ENCODE measurements at places on chromosomes 12 and 14.
A peak's percentile ranks its signal among the peaks of the same experiment; 100 is the strongest.

DNA sequence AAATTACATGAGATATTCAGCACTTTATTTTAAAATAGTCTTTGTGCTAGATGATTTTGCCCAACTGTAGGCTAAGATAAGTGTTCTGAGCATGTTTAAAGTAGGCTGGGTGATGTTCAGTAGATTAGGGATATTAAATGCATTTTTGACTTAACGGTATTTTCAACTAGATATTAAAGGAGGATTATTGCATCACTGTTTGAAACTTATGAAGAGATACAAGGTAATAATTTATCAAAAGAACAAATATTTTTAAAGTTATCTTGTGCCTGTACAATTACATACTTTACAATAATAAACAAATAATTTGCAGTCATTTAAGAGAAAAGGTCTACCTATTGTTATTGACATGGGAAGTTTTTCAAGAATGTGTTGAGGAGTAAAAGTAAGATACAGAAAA is 368.6 kb upstream of the DCN start:
- no peak for DNase-seq

DNA sequence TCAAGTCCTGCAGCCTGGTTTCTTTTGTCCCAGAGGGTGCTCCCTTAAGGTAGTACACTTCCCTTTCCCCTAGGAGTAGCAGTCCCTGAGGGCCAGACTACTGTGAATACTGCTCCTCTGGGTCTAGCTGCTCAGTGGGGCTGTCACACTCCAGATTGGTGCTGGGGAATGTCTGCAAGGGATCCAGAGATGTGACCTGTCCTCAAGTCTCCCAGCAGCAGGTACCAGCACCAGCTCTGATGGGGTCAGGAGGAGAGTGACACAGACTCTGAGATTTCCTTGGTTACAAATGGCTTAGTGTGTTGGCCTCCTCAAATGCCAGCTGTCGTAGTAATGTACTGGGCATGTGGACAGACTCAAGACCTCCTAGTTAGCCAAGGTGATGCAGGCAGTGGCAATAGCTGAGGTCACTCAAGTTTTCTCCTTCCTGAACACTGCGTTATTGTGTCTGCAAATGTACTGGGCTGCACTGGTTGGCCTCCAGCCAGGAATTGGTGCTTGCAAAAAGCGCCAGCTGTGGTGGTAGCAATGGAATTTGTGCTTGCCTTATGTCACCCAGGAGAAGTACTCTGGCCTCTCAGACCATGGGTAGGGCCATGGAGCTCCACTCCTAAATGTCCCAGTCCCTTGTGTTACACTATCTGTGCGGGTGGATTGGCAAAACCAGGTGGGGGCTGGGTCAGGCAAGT is 36.4 kb upstream of the AEBP2 start:
- DNase-seq = peak; percentile 85

GRCh38 chr14:49057838-49058510 is 528.2 kb downstream of the RPS29 start:
- DNase-seq = no peak

DNA sequence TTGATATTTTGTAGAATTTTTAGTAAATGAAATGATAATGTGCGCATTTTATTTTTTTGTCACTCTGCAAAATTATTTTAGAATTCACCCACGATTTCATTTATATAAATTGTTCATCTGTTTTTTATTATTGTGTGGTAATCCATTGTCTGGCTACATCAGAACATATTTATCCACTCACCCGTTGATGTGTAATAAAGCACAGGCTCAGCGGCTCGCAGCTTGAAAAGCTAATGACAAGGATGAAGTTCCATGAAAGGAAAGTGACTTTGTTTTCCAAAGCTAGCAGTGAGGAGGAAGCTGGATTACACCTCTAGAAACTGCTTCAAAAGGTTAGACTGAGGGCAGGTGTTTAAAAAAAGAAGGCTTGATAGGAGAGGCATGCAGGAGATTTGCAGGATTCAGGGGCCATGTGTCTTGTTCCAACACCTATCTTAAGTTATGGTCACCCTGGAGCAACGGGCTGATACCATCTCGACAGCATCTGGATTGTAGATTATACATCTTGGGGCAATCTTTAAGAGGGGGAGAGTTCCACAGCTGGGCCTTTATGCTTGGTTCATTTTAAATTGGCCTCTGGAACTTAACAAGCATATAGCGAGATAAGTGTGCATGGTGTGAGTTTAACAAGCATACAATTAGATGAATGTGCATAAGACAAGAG is 194.1 kb downstream of the TMTC3 start:
- no peak for DNase-seq

GRCh38 chr14:105015242-105015641 is 5.6 kb downstream of the CDCA4 start:
- DNase-seq = no peak

- DNase-seq = no peak
These were observed 139.2 kb downstream of the C12orf75 start for GRCh38 chr12:105469701-105470100.

- no peak for DNase-seq
These were observed 28.3 kb downstream of the DUSP16 start for GRCh38 chr12:12534166-12534866.

- DNase-seq = no peak
These were observed 100.6 kb downstream of the ANO4 start for GRCh38 chr12:100895192-100895591.

GRCh38 chr14:55800156-55800785 is 220.3 kb downstream of the KTN1 start:
- DNase-seq = no peak

DNA sequence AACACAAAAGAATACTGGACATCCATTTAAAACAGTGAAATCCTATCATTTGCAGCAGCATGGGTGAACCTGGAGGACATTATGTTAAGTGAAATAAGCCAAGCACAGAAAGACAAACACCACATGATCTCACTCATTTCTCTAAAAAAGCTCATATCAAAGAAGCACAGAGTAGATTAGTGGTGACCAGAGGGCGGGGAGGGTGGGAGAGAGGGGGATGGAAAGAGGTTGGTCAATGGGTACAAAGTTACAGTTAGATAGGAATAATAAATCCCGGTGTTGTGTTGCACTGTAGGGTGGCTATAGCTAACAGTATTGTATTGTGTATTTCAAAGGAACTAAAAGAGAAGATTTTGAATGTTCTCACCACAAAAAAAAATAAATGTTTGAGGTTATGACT is 52.4 kb downstream of the DUSP6 start:
- DNase-seq = no peak

GRCh38 chr14:95072310-95072905 is 84.9 kb downstream of the DICER1 start:
- DNase-seq = no peak

- no peak for DNase-seq
These were observed 11.3 kb upstream of the SLC41A2 start for GRCh38 chr12:104969343-104969742.

GRCh38 chr14:69036757-69037506 is 57.8 kb upstream of the ACTN1 start:
- no peak for DNase-seq

- DNase-seq = no peak
These were observed 282.9 kb upstream of the ATXN7L3B start for GRCh38 chr12:74254784-74255183.

DNA sequence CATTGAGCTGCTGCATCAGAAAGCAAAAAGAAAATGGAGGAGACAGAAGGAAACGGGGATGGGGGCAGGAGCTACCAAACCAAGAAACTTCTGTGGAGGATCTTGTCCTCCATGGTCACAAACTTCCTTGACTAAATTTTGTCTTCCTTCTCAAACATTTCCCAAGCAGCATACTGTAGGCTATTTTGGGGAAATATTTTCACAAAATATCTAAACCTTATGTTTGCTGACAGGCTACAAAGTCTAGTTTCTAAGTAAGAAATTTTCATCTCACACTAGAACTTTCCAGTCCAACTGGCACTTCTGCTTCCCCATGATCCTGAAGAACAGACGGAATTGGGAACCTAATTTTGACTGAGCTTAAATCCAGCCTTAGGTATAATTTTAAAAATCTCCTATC is 552.0 kb downstream of the SNAPC1 start:
- DNase-seq = no peak

GRCh38 chr14:100532154-100532861 is 54.9 kb downstream of the BEGAIN start:
- no peak for DNase-seq

- DNase-seq = no peak
These were observed 2.8 kb downstream of the GABARAPL1 start for GRCh38 chr12:10215436-10215835.

GRCh38 chr14:88990856-88991255 is 166.4 kb downstream of the TTC8 start:
- no peak for DNase-seq

DNA sequence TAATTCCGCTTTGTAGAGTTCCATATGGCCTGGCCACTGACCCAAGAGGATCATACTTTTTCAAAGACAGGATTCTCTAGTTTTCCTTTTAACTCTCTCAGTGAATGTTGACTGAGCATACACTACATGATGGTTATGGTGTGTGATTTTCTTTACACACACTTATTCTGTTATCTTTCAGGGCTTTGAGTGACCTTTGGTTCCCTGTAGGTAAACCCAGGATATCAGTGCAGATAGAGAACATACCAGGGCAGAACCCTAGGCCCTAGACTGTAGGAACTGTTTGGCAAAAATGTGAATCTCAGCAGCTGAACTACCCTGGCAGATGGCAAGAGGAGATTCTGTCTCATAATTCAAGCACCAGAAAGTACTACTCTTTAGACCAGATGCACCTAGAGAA is 159.6 kb downstream of the KCNA5 start:
- DNase-seq = no peak

DNA sequence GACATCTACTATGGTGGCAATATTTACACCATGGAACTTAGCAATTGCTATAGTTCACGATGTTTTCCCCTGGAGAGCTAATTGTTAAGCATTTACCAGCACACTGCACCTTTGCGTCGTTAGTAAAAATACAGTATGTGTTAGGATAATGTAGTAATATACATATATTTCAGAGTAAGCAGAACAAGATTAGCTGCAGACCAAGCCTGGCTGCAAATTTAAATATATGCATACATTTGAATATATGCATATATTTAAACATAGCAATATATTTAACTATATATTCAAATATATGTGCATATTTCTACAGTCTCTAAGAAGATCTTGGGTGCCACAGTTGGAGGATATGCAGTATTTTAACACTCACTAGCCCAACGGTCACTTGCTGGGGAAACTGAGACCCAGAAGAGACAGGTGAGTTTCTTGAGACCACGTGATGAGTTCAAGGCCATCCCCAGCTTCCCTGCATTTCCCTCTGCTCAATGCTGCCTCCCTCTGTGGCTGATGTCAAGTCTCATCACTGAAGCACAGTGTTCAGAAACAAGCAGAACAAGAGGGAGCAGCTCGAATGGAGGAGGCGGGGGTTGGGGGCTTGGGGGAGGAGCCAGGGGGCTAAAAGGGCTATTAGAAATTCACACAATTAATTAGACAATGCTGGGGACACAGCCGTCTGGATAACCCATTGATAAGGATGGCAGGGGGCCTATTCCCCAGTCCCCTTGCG is 708.0 kb downstream of the MED13L start:
- DNase-seq = no peak

DNA sequence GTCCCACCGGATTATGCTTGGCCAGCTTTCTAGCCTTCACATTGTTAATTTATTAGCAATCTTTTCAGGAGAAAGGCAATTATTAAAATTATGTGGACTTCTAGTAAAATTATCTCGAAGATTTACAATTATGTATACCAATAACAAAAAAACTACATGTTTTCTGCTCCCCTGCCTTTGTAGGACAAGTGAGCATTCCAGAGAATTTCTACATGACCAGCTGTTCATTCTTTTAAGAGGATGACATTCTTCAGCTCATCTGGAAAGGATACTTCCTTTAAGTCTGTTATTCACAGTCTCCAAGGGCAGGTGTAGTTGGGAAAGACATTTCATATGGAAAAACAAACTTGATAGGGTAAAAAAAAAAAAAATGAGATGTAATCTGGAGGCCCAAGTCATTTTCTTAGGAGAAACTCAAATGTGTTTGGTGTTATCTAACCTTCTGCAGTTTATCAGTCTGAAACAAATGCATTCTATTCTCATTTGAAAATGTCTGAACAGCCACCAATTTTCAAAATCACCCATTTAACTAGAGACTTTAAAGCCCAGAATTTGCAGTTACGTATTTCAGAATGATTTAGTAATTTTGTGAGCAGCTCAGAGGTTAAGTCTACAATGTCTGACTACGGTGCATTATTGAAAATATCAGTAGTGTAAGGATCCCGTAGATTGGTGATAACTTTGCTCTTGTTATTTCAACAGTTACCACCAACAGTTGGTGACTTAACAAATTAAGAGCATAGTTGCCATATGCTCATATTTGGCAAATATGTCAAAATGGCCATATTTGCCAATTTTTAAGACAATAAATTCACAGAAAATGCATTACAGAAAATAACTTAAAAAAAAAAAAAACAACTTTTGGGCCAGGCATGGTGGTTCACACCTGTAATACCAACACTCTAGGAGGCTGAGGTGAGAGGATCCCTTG is 1.8 kb upstream of the PHLDA1 start:
- DNase-seq = no peak

GRCh38 chr12:54411391-54412241 is 7.5 kb downstream of the ITGA5 start:
- DNase-seq = no peak

GRCh38 chr12:29113101-29113500 is 36.0 kb upstream of the FAR2 start:
- no peak for DNase-seq

DNA sequence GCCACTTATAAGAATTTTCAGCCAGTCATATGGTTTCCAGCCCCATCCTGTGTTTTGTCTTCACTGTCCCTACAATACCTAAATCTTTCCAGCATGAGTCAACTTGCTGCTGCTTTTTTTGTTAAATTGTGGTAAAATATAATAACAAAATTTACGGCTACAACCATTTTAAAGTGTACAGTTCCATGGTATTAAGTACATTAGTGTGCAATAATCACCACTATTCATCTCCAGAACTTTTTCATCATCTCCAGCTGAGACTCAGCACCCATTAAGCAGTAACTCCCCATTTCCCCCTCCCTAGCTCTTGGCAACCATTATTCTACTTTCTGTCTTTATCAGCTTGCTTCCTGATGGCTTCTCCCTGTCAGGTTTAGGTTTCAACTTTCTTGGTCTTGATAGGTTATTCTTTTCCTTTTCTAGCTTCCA is 39.1 kb downstream of the FRS2 start:
- no peak for DNase-seq

- no peak for DNase-seq
These were observed 691.8 kb downstream of the BCL11B start for GRCh38 chr14:98580131-98580678.

DNA sequence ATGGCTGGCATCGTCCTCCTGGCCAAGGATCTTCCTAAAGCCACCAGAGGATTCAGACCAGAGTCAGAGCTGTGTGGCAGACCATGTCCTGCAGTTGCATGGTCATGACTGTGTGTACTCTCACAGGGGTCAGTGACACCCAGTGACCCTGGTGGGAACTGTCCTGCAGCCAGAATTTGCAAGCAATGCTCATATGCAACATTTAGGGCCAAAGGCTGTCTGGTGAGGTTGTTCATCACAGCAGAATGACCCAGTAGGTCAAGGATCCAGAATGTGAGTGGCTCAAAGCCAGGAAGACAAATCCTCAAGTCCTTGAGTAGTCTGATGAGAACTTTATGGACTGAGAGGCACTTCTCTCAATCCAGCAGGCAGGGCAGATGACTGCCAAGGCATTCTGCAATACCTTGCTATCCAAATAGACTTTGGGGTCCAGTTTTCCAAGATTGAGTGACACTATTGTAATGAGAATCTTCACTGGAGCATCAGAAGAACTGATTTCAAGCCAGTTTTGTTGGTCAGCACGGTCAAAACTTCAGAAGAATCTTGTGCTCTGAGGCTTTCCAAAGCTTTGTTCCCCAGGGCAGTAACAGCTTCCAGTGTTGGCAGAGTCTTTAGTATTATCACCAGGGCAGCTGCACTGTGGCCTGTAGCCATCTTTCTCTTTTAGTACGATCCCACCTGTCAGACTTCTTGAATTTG is 122.0 kb downstream of the PTCSC3 start:
- DNase-seq = no peak

Measured in Calu3 (cell line).